ENCODE measurements at places on chromosomes 12 and 14.

- DNase-seq = no peak
These were observed 88.3 kb downstream of the LRRK2 start for GRCh38 chr12:40312982-40313576.

DNA sequence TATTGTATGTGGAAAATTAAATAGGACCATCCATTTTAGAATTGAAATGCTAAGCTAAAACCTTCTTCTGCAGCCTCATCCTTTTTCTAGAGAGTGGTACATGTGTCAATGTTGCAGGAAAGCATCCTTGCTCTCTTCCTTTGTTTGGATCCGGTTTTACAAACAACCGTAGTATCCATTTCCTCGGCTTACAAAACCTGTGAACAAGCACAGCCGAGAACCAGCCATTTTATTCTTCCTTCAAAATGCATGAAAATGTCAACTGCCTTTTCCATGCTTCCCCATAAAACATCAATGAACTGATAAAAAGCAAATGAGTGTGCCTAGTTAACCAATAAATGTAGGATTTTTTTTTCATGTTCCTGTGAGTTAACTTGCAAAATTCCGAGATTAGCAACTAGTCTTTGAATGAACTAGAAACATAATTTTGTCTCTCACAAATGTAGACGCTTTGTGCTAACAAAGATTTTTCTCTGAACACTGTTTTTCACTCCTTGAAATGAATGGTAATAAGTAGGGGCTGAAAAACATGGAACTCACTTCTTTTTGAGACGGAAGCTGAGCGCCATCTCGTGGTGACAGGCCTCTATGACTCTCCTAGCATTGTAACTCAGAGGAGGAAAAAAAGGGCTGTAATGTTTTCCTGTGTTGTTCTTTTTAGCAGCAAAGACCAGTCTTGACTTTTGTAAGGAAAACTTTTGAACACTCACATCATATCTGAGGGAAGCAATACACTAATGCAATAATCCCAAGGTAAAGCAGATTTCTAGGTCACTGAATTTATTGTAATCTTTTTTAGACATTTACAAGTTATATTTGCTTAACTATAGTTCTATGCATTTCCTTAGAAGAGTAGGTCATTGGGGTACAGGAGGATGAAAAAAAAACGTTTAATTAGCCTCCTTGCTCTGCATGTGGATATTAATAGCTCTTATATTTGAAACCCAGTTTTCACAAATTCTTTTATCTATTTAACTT is 157.4 kb upstream of the FOXG1 start:
- peak; percentile 7 for DNase-seq

GRCh38 chr14:89807151-89807550 is 147.4 kb downstream of the EFCAB11 start:
- no peak for DNase-seq

GRCh38 chr12:98217257-98217656 is 298.1 kb upstream of the TMPO start:
- no peak for DNase-seq

DNA sequence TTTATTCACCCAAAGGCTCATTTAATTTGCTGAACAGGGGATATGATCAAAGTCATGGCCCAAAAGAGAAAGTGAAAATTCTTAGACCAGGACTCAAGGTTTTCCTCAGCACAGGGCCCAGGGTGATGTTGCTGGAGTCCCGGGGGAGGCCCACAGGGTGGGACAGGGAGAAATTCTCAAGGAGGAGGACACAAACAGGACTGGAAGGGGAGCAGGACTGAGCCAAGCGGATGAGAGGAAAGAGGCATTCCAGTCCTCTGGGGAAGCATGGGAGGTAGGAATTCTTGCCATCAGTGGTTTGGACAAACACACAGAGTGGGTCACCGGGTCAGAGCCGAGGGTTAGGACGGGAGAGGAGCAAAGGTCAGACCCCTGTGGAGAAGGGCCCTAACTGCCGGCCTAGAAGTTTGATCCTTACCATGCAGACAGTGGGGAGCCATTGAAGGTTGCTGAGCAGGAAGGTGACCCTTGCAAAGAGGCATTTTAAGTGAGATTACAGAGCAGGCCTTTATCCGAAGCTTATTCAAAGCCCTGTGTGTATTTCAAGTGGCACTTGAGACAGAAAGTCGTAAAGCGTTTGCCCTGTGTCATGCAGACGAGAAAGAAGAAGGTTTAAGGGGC is 68.4 kb upstream of the PTGR2 start:
- no peak for DNase-seq

GRCh38 chr14:105933238-105933637 is 406.9 kb downstream of the TMEM121 start:
- no peak for DNase-seq

- DNase-seq = no peak
These were observed 6.2 kb upstream of the KRT84 start for GRCh38 chr12:52391618-52392002.

GRCh38 chr12:75704664-75705063 is 193.3 kb upstream of the KRR1 start:
- no peak for DNase-seq

DNA sequence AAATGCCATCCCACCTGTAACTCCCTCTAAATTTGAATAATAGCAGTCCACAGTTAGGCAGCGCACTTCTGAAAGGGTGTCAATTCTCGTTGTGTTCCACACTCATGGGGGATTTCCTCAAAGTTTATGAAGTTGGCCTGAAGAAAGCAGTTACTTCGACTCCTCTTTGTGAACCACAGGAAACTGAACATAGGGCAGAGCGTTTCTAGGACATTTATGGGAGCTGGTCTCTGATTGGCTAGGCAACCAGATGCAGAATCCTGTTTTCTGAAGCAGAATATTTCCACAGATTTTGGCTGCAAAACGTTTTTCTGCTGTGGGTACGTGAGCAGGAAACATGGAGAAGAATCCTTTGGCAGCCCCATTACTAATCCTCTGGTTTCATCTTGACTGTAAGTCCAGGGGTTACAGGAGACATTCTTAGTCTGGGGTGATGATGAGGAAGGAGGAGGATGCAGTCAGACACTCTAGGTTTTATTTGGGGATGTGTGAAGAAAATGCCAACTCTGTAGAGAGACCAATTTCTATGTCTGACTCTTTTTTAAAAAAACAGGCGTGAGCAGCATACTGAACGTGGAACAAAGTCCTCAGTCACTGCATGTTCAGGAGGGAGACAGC is 431.5 kb upstream of the OR4E1 start:
- no peak for DNase-seq

- DNase-seq = no peak
These were observed 228.1 kb upstream of the AMIGO2 start for GRCh38 chr12:47307680-47308399.

DNA sequence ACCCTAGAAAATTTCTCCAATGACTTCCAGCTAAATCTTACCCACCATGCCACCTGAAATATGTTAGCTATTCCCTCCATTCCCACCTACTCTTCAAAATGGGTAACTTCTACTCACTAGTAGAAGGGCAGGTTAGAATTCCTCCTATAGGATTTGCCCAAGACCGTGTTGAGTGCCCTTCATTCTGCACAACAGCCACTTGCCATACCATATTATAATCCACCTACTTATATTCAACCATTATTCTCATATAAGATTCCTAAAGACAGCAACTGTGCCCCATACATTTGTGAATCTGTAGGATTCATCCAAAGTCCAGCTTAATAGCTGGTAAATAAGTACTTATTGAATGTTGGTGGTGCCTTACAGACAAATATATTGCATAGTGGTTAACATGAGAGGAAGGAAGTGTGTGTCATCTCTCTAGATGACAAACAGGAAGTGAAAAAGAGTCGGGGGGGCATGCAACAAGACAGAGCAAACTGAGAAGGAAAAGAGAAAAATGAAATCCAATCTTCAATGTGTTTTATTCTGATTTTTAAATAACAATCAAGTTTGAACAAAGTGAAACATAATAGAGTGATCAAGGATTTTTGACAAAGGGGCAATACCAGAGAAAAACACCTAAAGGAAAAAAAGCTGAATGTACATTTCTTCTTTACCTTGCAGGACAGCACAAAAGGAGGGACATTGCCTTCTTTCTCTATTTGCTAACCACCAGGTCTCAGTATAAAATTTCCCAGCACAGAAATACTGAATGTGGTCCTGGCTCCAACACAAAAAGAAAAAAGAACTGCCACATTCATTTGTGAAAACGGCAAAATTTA is 389.3 kb upstream of the USP15 start:
- DNase-seq = no peak

GRCh38 chr12:117010693-117011451 is 88.3 kb downstream of the TESC start:
- no peak for DNase-seq

- no peak for DNase-seq
These were observed 32.1 kb upstream of the SLC38A1 start for GRCh38 chr12:46300910-46301309.

GRCh38 chr14:22487401-22487800 is 101.6 kb downstream of the DAD1 start:
- no peak for DNase-seq

- DNase-seq = no peak
These were observed 73.6 kb downstream of the SAMD4A start for GRCh38 chr14:54640506-54640905.

Measured in AG04449 (cell line).